NCI-H1417 (cell line): ENCODE measurements at places on chromosomes 7 and 10.

GRCh38 chr7:133344275-133344674 lies 91.4 kb downstream of the EXOC4 start:
- no peak for DNase-seq

DNA sequence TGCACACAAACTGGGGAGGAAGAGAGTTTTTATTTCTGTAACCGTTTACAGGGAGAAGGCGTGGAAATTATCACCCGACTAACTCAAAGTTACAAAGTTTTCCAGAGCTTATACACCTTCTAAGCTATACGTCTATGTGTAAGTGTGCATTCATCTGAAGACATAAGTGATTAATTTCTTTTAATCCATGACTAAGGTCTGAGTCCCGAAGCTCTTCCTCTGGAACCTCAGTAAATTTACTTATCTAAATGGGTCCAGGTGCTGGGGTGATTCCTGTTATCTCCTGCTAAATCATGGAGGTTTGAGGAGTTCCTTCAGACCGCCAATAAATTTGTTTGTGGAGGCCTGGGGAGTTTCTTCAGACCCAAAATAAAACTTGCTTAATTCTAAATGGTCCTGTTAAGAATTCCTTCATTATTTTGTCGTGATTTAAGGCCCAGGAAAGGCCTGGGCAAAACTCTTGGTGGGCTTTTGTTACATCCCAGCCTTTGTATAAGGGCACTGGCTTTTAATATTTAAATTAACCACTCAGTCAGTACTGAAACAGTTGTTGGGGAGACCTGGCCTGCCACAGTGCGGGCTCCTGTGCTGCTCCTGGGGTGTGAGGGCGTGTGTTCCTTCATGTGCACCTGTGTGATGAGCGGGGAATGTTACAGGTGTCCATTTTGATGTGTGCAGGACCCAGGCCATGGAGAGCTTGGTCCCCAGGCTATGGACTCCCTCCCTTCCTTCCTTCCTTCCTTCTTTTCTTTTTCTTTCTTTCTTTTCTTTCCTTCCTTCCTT lies 5.8 kb upstream of the METTL27 start:
- no peak for DNase-seq

DNA sequence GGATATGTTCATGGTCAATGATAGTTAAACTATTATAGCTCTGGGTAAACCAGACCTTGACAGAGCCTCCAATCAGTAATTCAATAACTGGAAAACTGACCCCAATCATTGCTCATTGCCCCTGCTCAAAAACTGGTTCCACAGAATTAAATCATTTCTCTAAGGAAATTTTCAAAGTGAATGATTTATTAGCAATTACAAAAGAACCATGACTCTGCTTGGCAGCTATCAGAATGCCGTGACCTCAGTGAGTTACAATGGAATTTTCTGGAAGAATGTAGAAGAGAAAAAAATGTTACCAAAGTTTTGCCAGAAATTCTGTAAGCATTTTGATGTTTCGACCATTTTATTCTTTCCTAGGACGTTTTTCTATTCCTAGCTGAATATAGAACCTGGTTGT lies 106.8 kb upstream of the APBB1IP start:
- DNase-seq: no peak

DNA sequence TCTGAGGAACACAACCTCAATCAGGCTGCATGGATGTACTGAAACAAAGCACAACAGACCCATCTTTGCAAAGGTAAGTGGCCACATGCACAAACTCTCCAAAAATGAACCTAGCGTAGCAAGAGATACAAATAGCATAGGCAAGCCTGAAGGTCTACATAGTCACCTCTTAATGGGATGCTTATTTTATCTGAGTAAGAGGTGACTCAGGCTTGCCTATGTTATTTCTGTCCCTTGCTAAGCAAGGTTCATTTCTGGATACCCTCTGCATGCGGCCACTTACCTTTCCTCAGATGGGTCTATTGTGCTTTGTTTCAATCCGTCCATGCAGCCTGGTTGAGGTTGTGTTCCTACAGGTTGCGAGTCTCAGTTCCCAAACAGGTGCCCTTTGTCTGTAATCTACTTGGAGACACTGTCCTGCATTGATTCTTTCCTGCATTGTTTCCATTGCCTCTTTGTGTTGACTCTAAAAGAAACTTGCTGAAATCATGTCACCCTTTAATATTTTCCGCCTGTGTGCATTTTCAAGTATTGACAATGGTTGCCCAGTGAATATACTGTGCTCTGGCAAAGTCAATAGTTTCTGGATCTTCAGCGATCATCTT lies 291.8 kb upstream of the LYZL1 start:
- DNase-seq: no peak

DNA sequence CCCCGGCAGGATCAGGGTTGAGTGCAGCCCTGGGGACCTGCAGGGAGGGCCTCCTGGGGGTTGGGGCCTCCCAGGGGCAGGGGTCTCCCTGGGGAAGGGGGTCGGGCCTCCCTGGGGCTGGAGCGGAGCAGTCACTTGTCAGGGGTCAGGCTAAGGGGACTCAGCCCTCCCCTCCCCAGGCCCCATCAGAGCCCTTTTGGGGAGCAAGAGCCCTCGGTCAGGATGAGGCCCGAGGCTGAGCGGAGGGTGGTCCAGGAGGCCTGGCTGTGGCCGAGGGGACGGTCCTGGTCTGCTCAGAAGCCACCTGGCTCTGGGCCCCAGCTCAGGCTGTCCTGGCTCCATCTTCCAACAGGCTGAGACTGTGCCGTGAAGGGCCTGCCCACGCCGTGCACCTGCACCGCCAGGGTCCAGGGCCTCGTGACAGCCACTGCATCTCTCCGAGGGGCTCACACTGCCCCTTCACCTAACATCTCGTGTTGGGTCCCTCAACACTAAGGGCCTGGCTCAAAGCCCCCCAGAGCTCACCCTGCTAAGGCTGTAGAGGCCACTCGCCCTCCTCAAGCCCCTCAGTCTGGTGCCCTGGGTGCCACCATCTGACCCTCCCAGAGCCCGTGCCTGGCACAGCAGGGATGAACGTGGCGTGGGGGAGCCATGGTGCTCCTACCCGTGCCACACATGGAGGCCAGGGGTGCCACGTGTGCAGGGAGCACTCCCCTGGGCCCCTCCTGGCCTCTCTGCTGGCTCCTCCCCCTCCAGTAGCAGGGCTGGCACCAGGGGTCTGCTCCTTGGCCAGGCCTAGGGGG lies 12.9 kb downstream of the BHLHA15 start:
- DNase-seq: no peak

- no peak for DNase-seq
These were observed 83.4 kb downstream of the PALS2 start for GRCh38 chr7:24656608-24657007.

DNA sequence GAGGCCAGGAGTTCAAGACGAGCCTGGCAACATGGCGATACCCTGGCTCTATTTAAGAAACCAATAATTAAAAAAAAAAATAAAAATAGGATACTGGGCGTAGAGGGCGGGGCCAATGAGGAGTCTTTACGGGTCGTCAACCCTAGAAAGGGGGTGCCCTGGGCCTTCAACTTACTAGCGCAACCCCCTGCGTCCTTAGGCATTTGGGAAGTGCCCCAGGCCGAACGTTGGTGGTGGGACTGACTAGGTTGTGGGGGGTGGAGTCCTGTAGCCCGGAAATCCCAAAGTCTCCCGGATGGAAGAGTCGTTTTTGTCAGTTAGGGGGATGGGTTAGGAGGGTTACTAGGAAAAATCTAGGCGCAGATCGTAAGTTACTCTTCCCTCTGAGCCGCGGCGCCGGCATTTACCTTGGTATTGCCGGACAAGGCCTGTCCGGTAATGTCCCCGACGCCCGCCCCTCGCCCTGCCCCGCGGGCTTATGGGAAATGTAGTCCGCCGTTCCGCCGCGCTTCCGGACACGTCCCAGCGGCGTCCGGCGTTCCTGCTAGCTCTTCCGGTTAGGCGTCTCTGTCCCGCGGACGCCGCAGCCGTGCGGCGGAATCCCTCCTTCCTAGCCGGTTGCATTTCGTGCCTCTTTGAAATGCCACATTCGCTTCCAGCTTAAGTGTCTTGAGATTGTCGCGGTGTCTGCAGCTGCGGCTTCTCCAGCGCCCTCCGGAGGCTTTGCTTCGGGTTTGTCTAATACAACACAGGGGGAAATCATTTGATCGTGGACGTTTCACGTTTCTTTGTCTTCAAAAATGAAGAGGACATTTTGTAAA lies 1.3 kb upstream of the ACBD5 start:
- DNase-seq: peak; percentile 88

DNA sequence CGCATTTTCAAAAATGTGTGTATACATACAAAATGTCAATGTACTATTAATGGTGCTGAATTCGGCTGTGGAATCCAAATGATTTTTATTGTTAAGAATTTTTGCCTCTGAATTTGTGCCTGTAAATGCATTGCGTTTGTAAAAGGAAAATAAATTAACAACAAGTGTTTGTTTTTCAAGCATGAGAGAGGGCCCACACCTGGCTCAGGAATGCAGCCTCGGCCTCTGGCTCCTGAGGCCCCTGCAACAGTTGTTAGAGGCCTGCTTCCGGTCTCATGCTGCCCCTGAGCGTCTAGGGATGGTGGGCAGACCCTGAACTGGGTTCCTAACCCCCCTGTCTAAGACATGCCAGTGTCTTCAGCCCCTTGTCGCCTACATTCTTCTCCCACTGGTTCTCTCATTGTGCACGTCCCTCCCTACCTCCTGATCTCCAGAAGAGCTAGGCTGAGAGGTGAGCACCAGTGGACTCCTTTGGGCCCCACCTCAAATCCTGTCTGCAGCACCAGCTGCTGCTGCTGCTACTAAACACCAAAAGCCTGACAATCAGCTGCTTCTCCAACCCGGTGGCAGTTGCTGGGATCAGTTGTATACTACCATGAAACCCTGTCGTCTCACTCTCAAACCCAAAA lies 1.9 kb upstream of the BTBD16 start:
- DNase-seq: no peak

DNA sequence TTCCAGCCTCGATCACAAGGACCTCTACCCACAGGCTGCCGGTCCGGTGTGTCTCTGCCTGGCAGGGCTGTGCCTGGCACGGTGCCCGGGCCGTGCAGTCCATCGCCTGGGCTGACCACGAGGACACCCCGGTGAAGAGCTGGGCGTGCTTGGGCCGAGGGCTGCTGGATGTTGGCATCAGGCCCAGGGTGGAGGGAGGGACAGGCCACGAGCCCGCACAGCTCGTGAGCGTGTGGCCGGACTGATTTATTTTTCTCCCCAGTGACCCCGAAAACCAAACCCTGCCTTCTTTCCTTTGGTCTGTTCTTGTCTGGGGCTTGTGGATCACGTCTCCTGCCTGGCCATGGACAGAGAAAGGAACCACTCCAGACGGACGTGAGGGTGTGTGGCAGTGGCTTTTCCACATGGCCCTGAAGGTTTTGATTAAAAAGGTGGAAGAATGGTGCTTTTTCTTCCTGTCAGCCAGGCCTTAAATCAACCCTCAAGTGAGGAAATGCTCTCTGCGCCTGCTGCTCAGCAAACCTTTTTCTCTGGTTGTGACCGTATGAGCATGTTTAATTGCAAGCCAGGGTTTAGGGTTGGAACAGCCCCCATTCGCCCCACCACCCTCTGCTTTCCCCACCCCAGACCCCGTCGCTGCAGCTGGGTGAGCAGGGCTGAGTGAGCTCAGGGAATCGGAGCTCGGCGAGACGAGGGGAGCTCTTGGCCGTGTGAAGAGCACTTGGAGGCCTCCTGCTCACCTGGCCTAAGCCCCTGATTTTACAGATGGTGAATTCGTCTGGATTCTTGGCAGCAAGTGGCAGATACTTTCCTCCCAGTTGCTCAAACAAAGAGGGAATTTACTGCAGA lies 130.1 kb downstream of the RGS10 start:
- peak; percentile 33 for DNase-seq

DNA sequence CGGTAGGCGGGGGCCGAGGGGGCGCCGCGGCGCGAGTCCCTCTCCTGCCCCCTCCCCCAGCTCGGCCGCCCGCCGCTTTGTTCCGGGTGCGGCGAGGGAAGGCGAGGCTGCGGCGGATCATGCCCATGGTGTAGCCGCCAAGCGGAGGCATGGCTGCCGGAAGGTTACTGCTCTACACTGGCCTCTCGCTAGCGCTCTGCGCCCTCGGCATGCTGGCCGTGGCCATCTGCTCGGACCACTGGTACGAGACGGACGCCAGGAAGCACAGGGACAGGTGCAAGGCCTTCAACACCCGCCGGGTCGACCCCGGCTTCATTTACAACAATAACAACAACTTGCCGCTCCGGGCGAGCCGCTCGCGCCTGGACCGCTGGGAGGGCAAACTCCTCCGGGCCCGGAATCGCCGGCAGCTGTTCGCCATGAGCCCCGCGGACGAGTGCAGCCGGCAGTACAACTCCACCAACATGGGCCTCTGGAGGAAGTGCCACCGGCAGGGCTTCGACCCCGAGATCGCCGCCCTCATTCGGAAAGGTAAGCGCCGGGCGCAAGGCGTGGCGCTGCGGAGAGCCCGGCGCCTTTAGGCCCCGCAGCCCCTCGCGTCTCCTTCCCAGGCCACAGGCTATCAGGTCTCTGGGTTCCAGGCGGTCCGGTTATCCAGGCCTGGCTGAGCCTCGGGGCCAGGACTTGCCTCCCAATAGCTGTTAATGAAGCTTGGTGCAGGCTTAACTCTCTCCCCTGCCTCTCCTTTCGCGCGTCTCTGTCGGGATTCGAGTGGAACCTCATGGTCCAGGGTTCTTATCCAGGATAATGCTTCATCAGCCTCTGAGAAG lies 513 bp downstream of the TMEM178B start:
- peak; percentile 92 for DNase-seq

GRCh38 chr7:107890493-107890961 lies 456 bp upstream of the DLD start:
- DNase-seq: no peak

DNA sequence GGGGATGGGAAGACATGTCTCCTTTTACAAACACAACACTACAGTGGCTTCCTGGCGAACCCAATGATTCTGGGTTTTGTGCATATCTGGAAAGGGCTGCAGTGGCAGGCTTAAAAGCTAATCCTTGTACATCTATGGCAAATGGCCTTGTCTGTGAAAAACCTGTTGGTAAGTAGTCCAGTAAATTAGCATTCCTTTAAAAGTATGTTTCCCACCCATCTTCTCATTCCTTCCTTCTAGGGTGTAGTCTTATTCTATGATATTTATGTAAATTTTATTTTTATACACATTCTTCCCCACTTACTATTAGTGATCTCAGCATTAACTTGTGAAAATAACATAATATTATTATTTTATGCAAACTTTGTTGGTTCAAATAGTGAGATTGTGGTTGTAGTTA lies 206.9 kb downstream of the ATRNL1 start:
- DNase-seq: no peak

- peak; percentile 4 for DNase-seq
These were observed 41.3 kb downstream of the WNT2 start for GRCh38 chr7:117281562-117281961.

GRCh38 chr7:120724448-120724847 lies 133.5 kb downstream of the TSPAN12 start:
- peak; percentile 20 for DNase-seq
